ENCODE measurements at places on chromosomes 2 and 18.

GRCh38 chr18:25454270-25454659 is 102.3 kb upstream of the ZNF521 start:
- no peak for DNase-seq

DNA sequence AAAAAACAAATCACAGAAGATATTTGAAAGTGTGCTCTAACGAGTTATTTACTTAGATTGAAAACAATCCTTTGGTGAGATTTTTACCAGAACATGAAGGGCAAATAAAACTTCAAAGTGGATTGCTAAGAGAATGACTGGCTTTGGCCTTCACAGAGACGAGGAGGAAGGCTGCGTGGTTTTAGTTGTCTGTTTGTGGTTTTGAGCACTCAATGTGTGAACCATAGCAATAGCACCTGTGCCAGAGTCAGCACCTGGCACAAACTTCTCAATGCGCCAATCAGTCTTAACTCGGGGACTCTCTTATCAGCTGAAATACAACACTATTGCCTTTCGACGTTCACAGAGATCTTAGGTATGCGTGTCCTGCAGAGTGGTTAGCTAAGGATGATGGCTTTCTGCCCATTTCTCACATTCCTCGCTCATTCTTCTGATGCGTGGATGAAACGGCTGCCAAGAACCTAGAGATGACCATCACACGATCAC is 70.0 kb downstream of the MBP start:
- no peak for DNase-seq

DNA sequence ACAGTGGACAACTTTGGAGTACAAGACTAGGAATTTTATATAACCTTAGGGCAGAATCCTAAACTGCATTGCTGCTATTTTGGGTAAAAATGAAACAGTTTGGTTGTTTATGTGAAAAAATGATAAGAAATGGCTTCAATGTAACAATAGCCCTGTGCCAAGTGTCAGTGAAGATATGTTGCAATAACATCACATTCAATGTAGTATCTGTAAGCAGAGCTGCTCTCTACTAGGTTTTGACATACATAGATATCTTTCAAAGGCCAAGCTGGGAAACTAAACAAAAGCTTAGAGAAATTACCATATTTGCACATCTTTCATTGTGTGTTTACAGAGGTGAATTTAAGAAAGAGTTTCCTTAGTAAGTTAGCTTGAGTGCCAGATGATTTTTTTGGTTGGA is 135.0 kb upstream of the DOK6 start:
- peak; percentile 37 for DNase-seq

- DNase-seq: no peak
Measured at GRCh38 chr2:234635284-234635683, 138.4 kb upstream of the ARL4C start.

GRCh38 chr2:240514631-240515030 is 43.2 kb downstream of the ANKMY1 start:
- DNase-seq: no peak

DNA sequence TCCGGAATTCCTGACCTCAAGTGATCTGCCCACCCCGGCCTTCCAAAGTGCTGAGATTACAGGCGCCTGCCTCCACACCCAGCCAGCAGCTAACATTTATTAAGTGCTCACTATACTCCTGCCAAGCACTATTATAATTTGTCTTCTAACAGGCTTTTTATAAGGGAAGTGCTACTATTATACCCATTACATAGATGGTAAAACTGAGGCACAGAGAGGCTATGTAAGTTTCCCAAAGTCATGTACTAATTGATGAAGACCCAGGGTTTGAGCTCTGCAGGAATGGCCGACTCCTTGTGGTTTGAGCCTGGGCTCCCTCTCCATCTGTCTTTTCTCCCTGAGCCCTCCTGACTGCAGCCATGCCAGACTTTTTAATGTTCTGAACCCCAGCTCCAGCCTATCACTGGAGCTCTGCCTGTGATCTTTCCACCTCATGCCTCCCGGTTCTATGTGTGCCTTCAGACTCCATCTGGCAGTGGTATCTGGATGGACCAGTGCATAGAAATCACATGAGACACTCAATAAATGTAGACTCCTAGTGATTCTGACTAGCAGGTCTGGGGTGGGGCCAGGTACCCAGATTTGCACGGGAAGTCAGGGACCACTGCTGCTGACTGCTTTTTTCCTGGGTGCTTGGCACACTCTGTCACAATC is 197.1 kb downstream of the NEDD4L start:
- DNase-seq: no peak

- DNase-seq: peak; percentile 88
Measured at GRCh38 chr18:23650968-23651927, 11.5 kb downstream of the ANKRD29 start.

DNA sequence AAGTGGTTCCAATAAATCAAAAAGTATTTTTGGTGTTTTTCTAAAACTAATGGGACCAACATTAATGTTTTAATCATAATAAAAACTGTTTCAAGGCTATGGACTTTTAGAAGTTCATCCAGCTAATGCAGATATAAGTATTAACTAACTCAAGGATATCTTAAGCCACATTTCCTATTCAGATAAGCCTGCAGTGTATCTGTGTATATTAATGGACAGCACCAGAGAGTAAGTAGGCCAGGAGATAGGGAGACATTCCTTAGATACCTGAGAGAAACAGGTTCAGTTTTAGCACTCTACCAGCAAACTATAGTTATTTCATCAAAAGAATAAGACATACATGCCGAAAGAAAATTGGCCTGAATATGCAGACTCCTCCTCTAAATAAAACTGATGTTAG is 27.3 kb downstream of the PREPL start:
- no peak for DNase-seq

- no peak for DNase-seq
Measured at GRCh38 chr18:77648411-77648810, 398.8 kb downstream of the GALR1 start.

GRCh38 chr2:154264024-154264423 is 392.3 kb downstream of the GALNT13 start:
- no peak for DNase-seq

- no peak for DNase-seq
Measured at GRCh38 chr18:59377613-59378337, 18.7 kb upstream of the LMAN1 start.

DNA sequence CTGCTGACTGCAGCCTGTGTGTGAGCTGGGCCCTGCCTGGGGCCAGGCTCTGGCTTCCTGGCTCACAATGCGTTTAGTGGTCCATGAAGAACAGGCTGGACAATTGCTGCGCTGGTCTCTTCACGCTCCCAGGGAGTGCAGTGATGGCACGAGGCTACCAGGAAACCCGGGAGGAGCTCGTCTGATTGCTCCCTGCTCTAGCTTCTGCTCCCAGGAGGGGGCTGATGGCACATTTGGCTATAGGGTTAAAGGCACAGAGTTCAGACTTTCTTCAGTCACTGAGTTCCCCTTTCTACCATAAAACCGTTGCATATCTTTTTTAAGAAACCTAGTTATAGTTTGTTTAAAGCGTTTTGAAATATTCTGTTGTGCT is 60.1 kb downstream of the KCNF1 start:
- DNase-seq: no peak

DNA sequence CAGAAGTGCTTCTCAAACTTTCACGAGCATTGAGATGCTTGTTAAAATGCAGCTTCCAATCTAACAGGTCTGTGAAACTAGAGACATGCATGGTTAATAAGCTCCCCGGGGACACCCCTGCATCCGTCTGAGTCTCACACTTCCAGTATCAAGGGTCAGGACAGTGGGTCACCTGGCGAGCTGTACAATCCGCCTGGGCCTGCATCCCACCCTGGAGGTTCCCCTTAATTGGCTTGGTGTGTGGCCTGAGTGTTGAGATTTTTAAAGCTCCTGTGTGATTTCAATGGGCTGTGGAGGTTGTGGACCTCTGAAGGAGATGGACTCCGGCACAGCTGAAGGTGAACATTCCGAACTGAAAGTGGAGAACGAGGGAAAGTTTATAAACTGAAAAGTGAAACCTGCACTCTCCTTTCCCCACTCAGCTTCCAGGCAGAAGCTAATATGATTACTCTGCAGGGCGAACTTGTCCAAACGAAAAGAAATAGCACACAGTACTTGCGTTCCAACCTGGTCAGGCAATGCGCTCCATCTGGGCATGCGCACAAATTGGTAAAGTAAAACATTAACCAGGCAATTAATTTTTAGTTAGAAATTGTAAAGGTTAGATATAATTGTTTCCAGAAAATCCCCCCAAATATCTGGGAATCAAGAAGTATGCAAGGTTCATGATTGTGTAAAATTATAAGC is 191.7 kb upstream of the ALKAL2 start:
- DNase-seq: no peak

GRCh38 chr2:239776436-239777005 is 248.6 kb downstream of the NDUFA10 start:
- DNase-seq: no peak

DNA sequence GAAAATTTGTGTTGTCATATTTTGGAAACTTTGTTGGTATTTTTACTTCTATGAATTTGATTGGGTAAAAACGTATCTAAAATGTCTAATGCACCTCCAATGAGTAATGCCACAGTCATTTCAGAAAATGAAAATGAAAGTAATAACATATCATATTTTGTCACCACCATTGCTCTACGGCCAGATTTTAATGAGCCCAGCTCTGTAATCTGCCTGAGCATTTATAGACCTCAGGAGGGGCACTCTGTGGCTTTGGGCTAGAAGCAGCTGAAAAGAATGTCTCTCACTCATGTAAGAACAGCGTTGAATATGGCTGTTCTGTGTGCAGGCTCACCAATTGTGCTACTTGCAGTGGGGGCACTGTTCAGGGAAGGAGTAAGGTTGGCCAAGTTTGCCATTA is 32.7 kb upstream of the ABCA12 start:
- no peak for DNase-seq

DNA sequence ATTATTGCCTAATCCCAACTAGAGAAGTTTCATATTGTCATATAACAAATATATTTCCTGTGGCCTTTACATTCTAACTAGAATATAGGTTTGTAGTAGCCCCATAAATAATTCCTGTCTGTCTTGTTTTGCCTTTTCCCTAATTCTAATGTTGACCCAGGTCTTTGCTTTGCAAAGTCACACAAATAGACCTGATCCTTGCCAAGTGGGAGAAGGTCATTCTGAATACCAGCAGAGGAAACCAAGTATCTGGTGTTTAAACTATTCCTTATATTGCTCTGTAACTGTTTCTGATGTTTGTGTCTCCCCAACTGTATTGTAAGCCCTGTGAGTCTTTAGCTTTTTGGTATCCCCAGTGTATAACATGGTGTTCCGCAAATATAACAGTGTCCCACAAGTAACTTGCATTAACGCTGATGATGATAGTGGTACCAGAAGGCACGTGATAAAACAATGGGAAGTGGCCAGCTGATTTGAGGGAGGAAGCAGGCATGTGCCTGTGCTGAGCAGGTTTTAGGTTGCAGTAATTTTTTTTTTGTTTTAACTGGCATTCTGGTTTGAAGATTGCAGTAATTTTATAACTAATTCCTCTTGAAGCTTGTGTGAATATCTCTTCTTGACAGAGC is 11.1 kb downstream of the HADHB start:
- DNase-seq: no peak

DNA sequence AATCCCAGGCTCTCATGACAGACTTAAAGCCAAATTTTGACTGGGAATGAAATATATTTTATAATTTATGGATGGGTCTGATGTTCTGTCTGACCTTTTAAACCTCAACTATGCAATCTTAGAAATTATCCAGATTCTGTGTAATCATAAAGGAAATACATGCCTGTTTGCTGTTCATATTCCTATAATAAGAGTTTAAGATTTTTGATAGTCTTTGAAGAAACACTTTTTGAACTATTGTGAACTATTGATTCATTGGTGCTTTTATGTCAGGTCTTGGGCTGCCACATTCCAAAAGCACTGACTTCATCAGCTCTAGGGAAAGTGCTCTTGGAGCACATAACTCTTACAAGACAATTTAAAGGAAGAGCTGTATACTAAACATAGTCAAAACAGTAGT is 64.2 kb downstream of the CCDC150 start:
- no peak for DNase-seq

DNA sequence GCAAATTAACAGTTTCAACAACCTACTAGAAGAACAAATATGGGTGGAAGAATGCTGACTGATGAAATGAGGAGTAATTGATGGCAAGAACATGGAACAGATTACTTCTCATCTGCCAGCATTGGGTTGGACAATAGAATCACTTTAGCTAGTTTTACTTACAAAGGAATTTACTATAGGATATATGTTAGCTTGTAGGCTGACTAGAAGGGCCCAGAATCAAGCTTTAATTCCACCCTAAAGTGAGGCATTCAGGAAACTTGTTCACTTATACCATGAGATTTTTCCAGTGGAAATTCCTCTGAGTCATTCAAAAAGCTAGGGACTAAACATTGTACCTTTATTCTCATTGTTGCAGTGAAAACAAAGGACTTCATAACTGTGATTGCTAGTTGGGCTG is 5.0 kb upstream of the ZSWIM2 start:
- DNase-seq: peak; percentile 30

DNA sequence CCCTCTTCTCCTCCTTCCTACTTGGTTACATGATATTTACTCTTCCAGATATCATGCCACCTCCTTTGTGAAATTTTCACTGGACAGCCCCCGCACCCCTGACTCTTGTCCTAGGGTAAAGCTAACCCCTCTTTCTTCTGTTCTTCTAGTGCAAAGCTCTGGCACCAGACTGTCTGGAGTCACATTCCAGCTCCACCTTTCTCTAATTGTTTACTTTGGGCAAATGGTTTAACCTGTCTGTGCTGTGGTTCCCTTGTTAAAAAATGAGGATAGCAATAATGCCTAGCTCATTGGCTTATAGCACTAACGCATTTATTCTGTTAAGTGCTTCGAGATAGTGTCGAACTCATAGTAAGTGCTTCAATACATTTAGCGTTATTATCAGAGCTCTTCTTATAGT is 306.2 kb downstream of the ALK start:
- no peak for DNase-seq

GRCh38 chr18:43382641-43383403 is 105.5 kb upstream of the SYT4 start:
- DNase-seq: no peak

DNA sequence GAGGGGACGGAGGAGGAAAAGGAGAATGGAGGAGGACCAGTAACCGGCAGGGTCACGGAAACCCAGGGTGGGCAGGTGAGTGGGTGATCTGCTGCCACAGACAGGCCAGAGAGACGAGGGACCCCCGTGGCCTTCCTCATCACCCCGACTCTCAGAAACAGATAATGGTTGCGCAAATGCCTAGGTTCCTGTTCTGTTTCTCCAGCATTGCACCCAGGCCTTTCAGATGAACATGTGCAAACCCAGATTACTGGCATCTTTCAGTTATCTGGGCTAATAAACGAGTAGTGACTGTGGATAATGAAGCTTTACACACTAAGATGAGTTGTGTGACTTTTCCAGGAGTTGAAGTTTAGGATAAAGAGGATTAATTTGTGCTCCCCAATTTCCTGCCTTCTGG is 46.5 kb downstream of the TET3 start:
- no peak for DNase-seq

DNA sequence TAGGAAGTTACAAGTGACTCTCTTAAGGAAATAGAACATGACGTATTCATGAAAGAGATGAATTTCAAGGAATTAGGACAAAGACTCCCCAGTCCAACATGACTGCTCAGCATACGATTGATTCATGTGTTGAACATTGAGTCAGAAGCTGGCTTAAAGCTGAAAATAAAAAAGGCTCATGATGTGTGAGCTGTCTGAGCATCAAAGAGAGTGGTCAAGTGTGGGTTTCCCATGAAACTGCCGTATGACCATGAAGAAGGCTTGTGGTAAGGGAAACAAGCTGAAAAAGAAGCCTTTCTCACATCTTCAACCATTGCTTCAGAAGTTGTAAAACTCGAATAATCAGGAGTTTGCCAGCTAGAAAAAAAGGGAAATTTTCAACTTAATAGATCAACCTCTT is 201.9 kb upstream of the APCDD1 start:
- no peak for DNase-seq

GRCh38 chr2:99640635-99641151 is 150.9 kb upstream of the REV1 start:
- DNase-seq: no peak

Data from fibroblast of gingiva (primary cell).